GM23338 (cell line): ENCODE measurements at places on chromosomes 13 and 19.

- peak; percentile 78 for DNase-seq
These were observed at the start of gene LPAR2 for GRCh38 chr19:19627621-19628500. Gene LPAR2 (minus strand): TSS chr19:19628220. CDS start chr19:19627275, 945 bp downstream.

DNA sequence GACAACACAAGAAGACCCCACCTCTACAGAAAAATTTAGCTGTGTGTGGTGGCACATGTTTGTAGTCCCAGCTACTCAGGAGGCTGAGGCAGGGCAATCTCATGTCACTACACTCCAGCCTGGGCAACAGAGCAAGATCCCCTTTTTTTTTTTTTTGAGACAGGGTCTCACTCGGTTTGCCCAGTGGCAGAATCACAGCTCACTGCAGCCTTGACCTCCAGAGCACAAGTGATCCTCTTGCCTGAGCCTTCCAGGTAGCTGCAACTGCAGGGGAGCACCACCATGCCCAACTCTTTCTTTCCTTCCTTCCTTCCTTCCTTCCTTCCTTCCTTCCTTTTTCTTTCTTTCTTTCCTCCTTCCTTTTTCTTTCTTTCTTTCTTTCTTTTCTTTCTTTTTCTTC is 4.2 kb upstream of the CLEC4G start:
- no peak for DNase-seq

- no peak for DNase-seq
These were observed 6.1 kb upstream of the PRKD2 start for GRCh38 chr19:46723023-46723461.

DNA sequence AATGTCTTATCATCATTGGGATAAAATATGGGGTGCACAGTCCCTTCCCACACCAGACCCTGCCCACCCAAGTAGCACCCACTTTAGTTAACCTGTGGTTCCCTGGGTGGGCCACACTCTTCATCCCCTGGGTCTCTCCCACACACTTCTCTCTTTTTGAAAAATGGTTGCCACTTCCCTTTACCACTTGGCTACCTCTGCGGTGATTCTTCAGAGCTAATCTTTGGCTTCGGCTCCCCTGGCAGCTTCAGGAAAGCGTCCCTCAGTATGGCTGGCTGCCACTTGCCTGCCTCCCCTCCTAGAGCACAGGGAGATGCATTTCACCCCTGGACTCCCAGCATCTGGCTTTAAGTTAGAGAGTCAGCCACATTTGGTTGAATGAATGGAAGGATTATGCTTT is 18.2 kb downstream of the CCNA1 start:
- no peak for DNase-seq

DNA sequence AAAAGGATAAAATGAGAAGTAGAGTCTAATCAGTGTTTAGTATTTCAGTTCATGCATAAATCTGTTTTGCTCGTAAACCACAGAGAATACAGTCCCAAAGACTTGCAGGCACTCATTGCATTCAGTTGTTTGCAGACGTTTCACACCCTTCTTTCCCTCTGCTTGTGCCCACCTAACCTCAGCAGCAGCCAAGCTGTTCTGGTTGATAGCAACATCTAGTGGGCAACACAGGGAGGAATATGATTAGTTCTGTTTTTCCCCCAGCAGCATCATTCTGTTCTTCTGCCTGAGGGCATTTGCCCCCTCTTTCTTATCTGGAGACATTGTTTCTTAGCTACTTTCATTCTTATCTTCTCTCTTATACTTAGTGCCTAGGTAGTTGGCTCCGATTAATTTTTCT is 135.6 kb downstream of the PAN3 start:
- DNase-seq, result peak; percentile 40

GRCh38 chr19:38695832-38696728 is 48.2 kb downstream of the CAPN12 start:
- DNase-seq, result no peak

DNA sequence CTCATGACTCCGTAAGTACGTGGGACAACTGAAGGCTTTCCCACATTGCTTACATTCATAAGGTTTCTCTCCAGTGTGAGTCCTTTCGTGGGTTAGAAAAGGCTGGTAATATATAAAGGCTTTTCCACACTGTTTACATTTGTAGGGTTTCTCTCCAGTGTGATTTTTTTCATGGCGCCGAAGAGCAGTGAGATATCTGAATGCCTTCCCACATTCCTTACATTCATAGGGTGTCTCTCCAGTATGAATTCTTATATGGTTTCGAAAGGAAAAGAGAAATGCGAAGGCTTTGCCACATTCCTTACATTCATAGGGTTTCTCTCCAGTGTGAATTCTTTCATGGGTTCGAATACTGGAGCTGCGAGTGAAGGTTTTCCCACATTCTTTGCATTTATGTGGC is 29.5 kb downstream of the ZNF490 start:
- peak; percentile 34 for DNase-seq

GRCh38 chr19:3450796-3451411 is 29.4 kb downstream of the SMIM24 start:
- DNase-seq, result no peak

DNA sequence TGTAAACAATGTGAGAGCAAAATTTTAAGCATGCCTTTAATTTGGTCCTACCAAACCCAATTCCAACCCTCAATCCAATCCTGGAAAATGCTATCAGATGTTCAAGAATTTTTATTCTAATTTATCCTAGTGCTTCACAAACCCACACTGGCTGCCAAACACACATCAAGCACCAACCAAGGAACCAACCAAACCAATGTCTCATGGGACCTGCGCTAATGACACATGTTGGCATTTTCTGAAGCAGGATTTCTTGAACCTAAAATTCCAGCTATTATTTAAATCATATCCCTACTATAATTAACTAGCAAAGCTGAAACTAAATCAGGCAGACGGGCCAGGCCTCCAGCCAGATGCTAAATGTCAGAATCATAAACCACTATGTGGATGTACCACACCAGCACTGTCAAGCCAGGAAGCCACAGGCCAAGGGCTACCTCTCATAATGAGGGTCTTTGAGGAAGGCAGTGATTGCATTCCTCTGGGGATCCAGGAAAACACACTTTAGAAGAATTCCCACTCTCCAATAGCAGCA is 5.8 kb downstream of the LATS2 start:
- DNase-seq, result no peak

GRCh38 chr19:36686365-36687213 is 823 bp upstream of the ZNF567 start:
- DNase-seq, result peak; percentile 21

DNA sequence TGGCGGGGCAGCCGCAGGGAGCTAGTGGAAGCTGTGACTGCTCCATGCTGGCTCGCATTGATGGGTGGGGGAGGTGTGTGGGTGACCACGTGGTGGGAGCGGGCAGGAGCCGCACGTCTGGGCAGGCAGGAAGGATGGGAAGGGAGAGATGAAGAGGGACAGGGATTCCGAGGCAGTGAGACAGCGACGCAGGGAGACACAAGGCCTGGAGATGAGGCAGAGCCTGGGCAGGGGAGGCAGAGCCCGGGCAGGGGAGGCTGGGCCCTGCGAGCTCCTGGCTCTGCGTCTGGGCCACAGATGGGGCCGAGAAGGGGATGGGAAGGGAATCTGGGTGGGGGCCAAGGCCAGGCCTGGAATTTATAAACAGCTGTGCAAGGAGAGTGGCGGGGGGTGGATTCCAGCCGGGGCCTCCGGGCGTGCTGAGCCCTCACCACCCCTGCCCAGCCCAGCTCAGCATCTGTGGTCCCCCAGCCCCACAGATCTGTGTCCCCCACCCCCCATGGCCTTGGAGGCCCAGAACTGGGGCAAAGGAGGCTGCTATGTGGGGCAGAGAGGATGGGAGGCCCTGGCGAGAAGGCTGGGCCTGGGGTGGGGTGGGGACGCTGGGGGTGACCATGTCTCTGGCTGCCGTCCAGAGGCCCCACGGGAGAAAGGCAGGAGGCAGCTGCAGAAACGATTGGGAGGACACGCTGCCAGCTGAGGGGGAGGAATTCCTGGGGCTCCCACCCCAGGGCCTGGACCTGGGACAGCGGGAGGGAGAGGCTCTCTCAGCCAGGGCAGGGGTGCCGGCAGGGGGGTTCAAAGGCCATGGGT is 6.0 kb downstream of the EHD2 start:
- no peak for DNase-seq

DNA sequence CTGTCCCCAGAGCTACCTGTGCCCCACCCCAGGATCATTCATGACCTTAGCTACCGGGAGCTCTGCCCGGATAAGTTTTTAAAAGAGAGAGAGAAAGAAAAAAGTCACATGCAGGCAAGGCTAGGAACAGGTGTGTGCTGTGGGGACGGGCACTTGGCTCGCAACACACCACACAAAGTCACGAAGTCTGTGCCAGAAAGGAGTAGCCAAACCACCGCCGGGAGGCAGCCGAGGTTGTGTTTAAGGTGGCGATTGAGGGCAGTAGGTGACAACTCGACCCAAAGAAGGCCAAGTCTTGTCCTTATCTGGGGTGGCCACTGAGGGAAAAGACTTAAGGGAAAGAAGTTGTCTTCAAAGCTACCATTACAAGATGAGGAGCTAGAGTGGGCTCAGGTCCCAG is 4.6 kb upstream of the TSHZ3 start:
- peak; percentile 66 for DNase-seq
